ENCODE measurements at places on chromosomes 16 and 17.

- no peaks in the 10 kb centered on the region for H3K36me3 ChIP-seq
- H3K27ac ChIP-seq, result no peak overlapping the region
- peak; percentile 40 for DNase-seq
- H3K4me1 ChIP-seq, result no peaks in the 10 kb centered on the region
These were observed 35.2 kb upstream of the CBX4 start for GRCh38 chr17:79874329-79874981.

GRCh38 chr17:59812139-59812538 lies 80.6 kb downstream of the TUBD1 start:
- peaks cover 53% of the 10 kb centered on the region for H3K4me1 ChIP-seq
- H3K27ac ChIP-seq, result peak overlapping the region; percentile 73
- H3K27me3 ChIP-seq, result no peaks in the 10 kb centered on the region
- no peak for DNase-seq
- H3K4me3 ChIP-seq, result no peak overlapping the region
- no peaks in the 10 kb centered on the region for H3K36me3 ChIP-seq

- 0 out of 2 replicates have a peak, but pooled peaks cover 10% of the 10 kb centered on the region for H3K27me3 ChIP-seq
- no peaks in the 10 kb centered on the region for H3K4me1 ChIP-seq
- H3K27ac ChIP-seq, result no peak overlapping the region
- no peak for DNase-seq
- H3K4me3 ChIP-seq, result no peak overlapping the region
- H3K36me3 ChIP-seq, result no peaks in the 10 kb centered on the region
These were observed 5.9 kb downstream of the RAB11FIP4 start for GRCh38 chr17:31397256-31397939.

- H3K27ac ChIP-seq, result no peak overlapping the region
- no peaks in the 10 kb centered on the region for H3K36me3 ChIP-seq
- H3K4me3 ChIP-seq, result no peak overlapping the region
- no peak for DNase-seq
These were observed 21.5 kb downstream of the KCNG4 start for GRCh38 chr16:84218176-84218823.

GRCh38 chr17:32876417-32877163 lies at the start of gene MYO1D:
MYO1D (minus strand) TSS chr17:32877124; CDS start chr17:32876872, 252 bp downstream.
- peaks cover 49% of the 10 kb centered on the region for H3K4me1 ChIP-seq
- DNase-seq, result peak; percentile 61
- no peaks in the 10 kb centered on the region for H3K36me3 ChIP-seq
- H3K4me3 ChIP-seq, result peak within 1 kb of the TSS; percentile 72
- H3K27ac ChIP-seq, result peak within 1 kb of the TSS; percentile 71

DNA sequence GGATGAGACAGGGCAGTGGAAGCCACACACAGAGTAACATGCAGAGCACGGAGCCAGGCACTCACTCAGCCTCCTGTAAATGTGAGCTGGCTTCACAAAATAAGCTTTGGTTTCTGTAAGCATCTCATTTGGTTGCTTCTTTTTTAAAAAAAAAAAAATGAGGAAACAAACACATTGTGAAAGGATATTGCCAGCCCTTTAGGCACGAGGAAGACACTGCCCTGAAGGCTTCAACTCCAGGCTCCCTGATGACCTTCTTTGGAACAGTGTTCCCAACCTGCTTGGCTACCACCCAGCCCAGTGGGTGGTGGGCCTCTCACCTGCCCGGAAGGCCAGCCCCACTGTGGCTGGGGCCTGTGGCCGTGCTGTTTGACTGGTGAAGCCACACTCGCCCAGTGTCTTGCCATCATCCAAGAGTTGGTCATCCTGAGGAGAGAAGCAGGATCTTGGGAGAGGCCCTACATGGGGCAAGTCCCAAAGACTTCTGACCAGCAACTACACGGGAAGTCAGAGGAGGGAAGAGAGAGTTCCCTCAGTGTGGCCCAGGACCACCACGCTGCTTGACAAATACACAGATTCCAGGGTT lies 1.9 kb downstream of the ELOB start:
- peaks cover 21% of the 10 kb centered on the region for H3K4me1 ChIP-seq
- peak overlapping the region; percentile 88 for H3K4me3 ChIP-seq
- peak overlapping the region; percentile 61 for H3K27ac ChIP-seq
- no peak for DNase-seq
- no peaks in the 10 kb centered on the region for H3K27me3 ChIP-seq
- peaks cover 18% of the 10 kb centered on the region for H3K36me3 ChIP-seq

DNA sequence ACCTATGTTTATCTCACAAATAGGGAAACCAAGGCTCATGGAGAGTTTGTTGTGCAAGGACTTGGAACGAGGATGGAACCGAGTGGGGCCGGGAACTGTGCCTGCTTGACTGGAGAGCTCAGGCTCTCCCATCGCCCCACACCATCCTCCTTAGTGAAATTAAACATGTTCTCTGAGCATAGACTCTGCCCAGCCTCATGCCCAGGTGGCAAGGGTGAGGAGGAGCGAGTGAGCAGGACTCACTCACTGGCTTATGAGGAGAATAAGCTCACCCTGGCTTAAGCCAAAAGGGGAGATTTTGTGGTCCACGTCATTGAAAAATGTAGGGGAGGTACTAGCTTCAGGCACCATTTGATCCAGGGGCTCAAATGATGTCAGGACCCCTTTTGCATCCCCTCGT lies 44.8 kb downstream of the NKD1 start:
- H3K36me3 ChIP-seq, result no peaks in the 10 kb centered on the region
- H3K27ac ChIP-seq, result no peak overlapping the region
- no peaks in the 10 kb centered on the region for H3K4me1 ChIP-seq
- DNase-seq, result no peak
- H3K4me3 ChIP-seq, result no peak overlapping the region
- H3K27me3 ChIP-seq, result no peaks in the 10 kb centered on the region

DNA sequence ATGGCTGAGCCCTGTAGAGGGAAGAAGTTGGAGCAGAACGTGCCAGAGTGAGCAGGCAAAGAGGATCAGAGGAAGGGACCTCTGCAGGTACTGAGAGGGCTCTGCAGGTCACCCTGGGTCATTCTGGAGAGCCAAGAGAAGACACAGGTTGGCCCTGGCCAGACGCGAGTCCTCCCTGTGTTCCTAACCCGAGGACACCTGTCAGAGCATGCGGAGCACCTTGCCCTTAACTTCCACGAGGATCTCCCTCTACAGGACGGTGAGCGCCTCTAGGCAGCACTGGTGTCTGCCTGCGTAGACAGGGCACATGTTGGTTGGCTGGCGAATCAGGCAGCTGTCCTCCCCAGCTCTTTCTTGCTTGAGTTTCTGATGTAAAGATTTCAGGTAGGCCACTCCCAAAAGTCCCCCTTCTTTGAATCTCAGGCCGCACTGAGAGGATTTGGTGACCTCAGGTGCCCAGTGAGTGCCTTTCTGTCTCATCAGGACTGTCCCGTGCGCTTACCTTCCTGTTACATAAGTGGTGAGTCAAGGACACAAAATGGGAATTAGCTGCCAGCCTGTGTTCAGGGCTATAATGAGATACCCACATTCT lies 45.3 kb downstream of the MPRIP start:
- peaks cover 8% of the 10 kb centered on the region for H3K36me3 ChIP-seq
- no peaks in the 10 kb centered on the region for H3K4me1 ChIP-seq
- H3K27me3 ChIP-seq, result no peaks in the 10 kb centered on the region
- no peak for DNase-seq
- H3K4me3 ChIP-seq, result no peak overlapping the region

DNA sequence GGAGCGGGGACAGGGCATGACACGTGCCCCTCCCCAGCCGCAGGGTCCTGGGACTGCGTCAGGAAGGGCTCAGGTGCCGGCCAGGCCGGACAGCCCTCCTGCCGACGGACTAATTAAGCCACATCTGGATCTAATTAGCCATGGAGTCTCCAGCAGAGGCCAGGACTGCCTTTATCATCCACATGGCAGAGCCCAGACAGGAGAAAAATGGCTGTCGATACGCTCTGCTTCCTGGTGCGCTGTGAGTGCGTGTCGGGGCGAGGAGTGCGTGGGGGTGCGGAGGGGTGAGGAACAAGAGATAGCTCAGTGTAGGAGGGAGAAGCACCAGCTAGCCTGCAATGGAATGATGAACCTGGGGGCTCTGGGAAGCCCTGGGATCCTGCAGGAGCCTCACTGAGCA lies 218.8 kb downstream of the IRF8 start:
- H3K27ac ChIP-seq, result no peak overlapping the region
- H3K36me3 ChIP-seq, result no peaks in the 10 kb centered on the region
- H3K4me3 ChIP-seq, result no peak overlapping the region
- DNase-seq, result peak; percentile 26

GRCh38 chr16:49194537-49195236 lies 87.0 kb downstream of the CBLN1 start:
- DNase-seq, result no peak
- no peak overlapping the region for H3K4me3 ChIP-seq
- H3K27ac ChIP-seq, result no peak overlapping the region
- no peaks in the 10 kb centered on the region for H3K4me1 ChIP-seq
- H3K27me3 ChIP-seq, result no peaks in the 10 kb centered on the region

- H3K36me3 ChIP-seq, result no peaks in the 10 kb centered on the region
- no peak overlapping the region for H3K4me3 ChIP-seq
- no peaks in the 10 kb centered on the region for H3K27me3 ChIP-seq
These were observed 47.9 kb downstream of the SNX29 start for GRCh38 chr16:12024429-12024828.

DNA sequence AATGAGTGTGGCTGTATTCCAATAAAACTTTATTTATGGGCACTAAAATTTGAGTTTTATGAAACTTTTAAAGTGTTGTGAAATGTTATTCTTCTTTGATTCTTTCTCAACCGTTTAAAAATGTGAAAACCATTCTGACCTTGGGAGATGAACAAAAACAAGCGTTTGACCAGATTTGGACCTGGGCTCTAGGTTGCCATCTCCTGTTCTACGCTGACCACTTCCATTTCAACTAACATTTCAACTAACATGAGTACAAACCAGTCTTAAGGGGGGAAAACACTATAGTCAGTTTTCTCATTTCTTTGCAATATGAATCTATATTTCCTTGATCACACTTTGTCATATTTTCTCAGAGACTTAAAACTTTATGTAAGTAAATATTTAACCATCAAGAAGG lies 118.4 kb upstream of the IRX5 start:
- no peaks in the 10 kb centered on the region for H3K36me3 ChIP-seq
- no peak overlapping the region for H3K4me3 ChIP-seq
- H3K4me1 ChIP-seq, result no peaks in the 10 kb centered on the region
- H3K27ac ChIP-seq, result no peak overlapping the region

DNA sequence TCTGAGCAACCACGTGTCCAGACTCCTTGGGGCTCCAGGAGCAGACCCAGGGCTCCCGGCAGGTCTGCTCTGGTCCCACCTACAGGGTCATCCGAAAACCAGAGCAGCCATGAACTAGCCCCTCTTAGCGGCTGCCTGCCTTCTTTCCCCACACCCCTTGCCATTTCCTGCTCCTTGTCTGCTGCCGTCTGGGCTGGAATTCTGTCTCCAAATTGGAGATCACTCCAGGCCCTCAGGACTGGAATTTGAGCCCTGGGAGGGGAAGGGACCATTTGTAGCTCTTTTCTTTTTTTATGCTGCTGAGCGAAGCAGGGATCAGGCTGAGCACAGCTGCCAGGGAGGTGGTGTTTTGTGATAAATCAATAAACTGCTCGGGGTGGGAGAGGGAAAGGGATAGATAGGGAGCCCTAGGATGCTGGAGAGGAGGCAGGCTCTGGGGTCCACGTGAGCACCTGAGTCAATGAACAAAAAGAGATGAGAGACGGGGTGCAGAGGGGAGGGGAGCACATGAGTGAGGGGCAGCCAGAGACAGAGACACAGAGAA lies 257.5 kb downstream of the ENGASE start:
- no peaks in the 10 kb centered on the region for H3K36me3 ChIP-seq
- H3K4me3 ChIP-seq, result no peak overlapping the region
- H3K4me1 ChIP-seq, result no peaks in the 10 kb centered on the region

DNA sequence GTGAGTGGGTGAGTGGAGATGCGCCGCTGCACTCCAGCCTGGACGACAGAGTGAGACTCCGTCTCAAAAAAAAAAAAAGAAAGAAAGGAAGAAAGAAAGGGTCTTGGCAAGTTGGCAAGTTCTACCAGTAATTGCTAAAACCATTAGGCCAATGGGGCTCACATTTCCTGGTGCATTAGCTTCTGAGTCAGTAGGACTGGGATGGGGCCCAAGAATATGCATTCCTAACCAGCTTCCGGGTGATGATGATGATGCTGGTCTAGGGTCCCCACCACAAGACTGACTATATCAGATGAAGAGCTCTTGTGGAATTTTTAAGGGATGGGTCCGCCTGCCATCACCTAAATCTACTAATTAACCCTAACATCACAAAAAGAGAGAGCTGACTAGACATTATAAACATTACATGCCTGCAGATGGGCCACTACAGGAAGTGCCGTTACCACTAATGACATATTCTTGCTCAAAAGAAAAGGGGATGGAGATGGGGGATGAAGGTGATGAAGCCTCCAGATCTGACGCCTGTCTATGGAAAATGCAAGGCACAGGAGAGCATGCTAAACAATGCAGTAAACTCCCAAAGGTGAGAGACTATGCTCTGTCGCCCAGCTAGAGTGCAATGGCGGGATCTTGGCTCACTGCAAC lies 13.1 kb downstream of the MYH11 start:
- peaks cover 15% of the 10 kb centered on the region for H3K27me3 ChIP-seq
- H3K27ac ChIP-seq, result no peak overlapping the region
- no peak overlapping the region for H3K4me3 ChIP-seq
- no peaks in the 10 kb centered on the region for H3K36me3 ChIP-seq

DNA sequence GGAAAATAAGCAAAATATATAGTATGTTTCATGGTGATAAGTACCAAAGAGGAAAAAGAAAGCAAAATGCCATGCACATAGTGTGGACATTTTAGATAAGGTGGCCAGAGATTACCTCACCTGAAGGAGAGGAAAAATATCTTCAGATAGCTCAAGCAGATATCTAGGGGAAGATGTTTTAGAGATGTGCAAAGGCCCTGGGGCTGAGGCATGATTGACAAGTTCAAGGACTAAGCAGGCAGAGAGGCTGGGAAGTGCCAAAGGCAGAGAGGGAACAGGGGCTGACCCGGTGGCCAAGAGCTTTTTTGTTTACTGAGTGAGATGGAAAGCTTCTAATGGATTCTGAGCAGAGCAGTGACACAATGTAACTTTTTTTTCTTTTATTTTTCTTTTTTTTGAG lies 4.4 kb upstream of the MT4 start:
- no peak overlapping the region for H3K27ac ChIP-seq
- no peaks in the 10 kb centered on the region for H3K36me3 ChIP-seq
- no peak overlapping the region for H3K4me3 ChIP-seq
- 0 out of 2 replicates have a peak, but pooled peaks cover 7% of the 10 kb centered on the region for H3K4me1 ChIP-seq

- no peaks in the 10 kb centered on the region for H3K36me3 ChIP-seq
- no peak overlapping the region for H3K4me3 ChIP-seq
- peaks cover 23% of the 10 kb centered on the region for H3K4me1 ChIP-seq
- no peak overlapping the region for H3K27ac ChIP-seq
These were observed 190.7 kb downstream of the FOXL1 start for GRCh38 chr16:86768999-86769398.

All from GM23248 (cell line).